ENCODE measurements at places on chromosomes 3 and 15.

GRCh38 chr3:112339134-112339533 lies 6.2 kb downstream of the CD200 start:
- H3K36me3 ChIP-seq = no peaks in the 10 kb centered on the region
- peaks cover under 1% of the 10 kb centered on the region for H3K27me3 ChIP-seq
- H3K4me3 ChIP-seq = no peak overlapping the region
- H3K27ac ChIP-seq = no peak overlapping the region

DNA sequence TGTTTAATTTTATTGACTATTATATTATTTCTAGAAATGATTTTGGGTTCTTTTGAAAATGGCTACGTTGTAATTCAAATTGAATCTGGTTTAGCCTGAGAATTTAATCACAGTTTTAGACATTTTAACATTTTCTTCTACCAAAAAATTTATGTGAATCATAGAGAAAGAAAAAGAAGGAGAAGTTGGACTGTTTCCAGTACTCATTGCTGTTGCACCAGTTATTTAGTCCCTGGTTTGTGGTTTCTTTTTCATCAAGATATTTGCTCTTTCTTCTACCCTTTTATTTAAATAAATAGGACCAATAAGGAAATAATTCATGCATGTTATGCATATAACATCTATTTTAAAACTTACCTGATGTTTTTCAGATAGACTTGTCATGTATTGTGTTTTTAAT lies 1337.1 kb downstream of the ROBO1 start:
- H3K4me1 ChIP-seq = no peaks in the 10 kb centered on the region
- no peak overlapping the region for H3K4me3 ChIP-seq
- DNase-seq = no peak
- H3K36me3 ChIP-seq = no peaks in the 10 kb centered on the region

GRCh38 chr3:35305406-35305805 lies 333.9 kb upstream of the ARPP21 start:
- no peaks in the 10 kb centered on the region for H3K4me1 ChIP-seq
- no peak for DNase-seq
- H3K4me3 ChIP-seq = no peak overlapping the region
- no peaks in the 10 kb centered on the region for H3K36me3 ChIP-seq

GRCh38 chr3:169965562-169966427 lies 812 bp upstream of the SEC62 start:
- no peaks in the 10 kb centered on the region for H3K27me3 ChIP-seq
- H3K4me3 ChIP-seq = peak overlapping the region; percentile 82
- no peak for DNase-seq

- DNase-seq = no peak
- H3K27ac ChIP-seq = no peak overlapping the region
- H3K27me3 ChIP-seq = no peaks in the 10 kb centered on the region
- no peaks in the 10 kb centered on the region for H3K36me3 ChIP-seq
- H3K4me3 ChIP-seq = no peak overlapping the region
These were observed 3.8 kb downstream of the LMOD3 start for GRCh38 chr3:69118555-69118954.

- DNase-seq = no peak
- no peaks in the 10 kb centered on the region for H3K36me3 ChIP-seq
- no peaks in the 10 kb centered on the region for H3K4me1 ChIP-seq
- H3K4me3 ChIP-seq = no peak overlapping the region
- H3K27me3 ChIP-seq = no peaks in the 10 kb centered on the region
These were observed 28.5 kb downstream of the UBE2E1 start for GRCh38 chr3:23834082-23834870.

- H3K4me1 ChIP-seq = no peaks in the 10 kb centered on the region
- H3K27ac ChIP-seq = no peak overlapping the region
- H3K36me3 ChIP-seq = no peaks in the 10 kb centered on the region
These were observed 27.8 kb downstream of the RBPMS2 start for GRCh38 chr15:64747578-64747977.

DNA sequence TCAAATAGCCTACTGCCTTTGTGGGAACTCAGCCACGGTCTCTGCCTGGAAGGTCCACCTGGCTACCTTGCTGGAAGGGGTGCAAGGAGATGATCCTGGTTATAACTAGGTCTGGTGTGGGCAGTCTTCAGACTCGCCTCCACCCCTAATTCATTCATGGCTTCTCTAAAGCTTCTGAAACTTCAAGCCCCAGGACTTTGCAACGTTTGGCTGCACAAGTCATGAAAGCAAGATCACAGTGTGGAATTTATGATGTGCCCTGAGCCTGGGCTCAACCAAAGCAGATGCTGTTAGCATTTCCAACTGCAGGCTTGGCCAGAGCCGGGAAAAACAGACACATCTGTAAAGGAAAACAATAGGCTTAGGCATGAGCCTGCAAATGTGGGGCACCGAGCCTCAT lies 200.4 kb upstream of the WNT5A start:
- H3K27ac ChIP-seq = no peak overlapping the region
- no peaks in the 10 kb centered on the region for H3K36me3 ChIP-seq
- no peaks in the 10 kb centered on the region for H3K27me3 ChIP-seq
- no peak overlapping the region for H3K4me3 ChIP-seq

GRCh38 chr15:34799149-34800101 lies 4.1 kb upstream of the ACTC1 start:
- no peak for DNase-seq
- H3K36me3 ChIP-seq = no peaks in the 10 kb centered on the region
- H3K27me3 ChIP-seq = peaks cover 40% of the 10 kb centered on the region
- no peak overlapping the region for H3K4me3 ChIP-seq
- no peaks in the 10 kb centered on the region for H3K4me1 ChIP-seq

- H3K36me3 ChIP-seq = no peaks in the 10 kb centered on the region
- no peak overlapping the region for H3K4me3 ChIP-seq
- peaks cover 29% of the 10 kb centered on the region for H3K4me1 ChIP-seq
- no peaks in the 10 kb centered on the region for H3K27me3 ChIP-seq
These were observed 8.4 kb upstream of the RTP3 start for GRCh38 chr3:46489381-46489780.

DNA sequence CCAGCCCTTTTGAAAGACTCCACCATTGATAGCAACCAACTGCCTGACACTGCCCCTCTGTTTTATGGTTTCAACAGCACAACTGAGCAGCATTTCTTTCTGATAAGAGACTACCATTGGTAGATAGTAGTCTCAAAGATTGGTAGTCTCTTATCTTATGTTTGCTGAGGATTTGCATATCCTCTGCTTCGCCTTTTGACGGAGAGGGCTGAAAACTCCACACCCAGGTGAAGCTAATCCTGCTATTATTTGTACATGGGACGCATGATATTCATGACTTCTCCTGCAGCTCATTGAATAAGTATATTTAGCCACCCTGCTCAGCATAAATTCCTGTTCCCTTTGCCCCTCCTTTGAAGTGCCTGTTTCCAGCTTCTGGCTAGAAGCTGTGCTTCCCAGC lies 119.4 kb upstream of the STRIT1 start:
- H3K27ac ChIP-seq = no peak overlapping the region
- no peaks in the 10 kb centered on the region for H3K36me3 ChIP-seq
- H3K4me3 ChIP-seq = no peak overlapping the region

DNA sequence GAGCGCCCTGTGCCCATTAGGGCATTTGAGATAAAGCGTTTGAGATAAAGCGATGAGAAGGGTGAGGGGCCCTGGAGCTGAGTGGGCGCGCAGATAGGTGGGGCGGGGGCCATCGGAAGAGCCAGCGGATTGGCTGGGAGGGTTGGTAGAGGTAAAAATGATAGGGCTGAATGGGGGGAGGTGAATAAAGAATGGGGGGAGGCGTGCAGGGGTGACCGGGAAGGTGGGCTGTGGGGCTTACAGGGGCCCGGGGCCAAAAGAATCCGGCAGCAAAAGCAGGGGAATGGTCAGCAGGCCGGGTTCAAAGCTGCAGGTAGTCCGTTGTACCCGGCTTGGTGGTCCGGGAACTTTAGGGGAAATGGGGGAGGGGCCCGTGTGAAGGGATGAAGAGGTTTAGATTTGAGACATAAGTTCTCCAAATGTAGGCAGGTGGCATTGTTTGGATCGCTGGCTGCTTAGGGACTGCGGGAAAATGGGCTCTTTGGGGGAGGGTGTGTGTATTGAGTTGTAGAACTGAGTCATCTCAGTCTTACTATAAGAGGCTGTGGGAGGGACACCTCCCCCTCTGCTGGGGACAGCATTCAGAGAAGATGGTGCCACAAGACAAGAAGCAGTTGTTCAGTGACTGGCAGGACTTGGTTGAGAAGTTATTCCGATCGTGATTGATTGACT lies 610 bp downstream of the ARID3B start:
- H3K4me1 ChIP-seq = peaks cover 16% of the 10 kb centered on the region
- H3K4me3 ChIP-seq = peak overlapping the region; percentile 97
- peak; percentile 58 for DNase-seq
- peak overlapping the region; percentile 75 for H3K27ac ChIP-seq
- no peaks in the 10 kb centered on the region for H3K36me3 ChIP-seq

DNA sequence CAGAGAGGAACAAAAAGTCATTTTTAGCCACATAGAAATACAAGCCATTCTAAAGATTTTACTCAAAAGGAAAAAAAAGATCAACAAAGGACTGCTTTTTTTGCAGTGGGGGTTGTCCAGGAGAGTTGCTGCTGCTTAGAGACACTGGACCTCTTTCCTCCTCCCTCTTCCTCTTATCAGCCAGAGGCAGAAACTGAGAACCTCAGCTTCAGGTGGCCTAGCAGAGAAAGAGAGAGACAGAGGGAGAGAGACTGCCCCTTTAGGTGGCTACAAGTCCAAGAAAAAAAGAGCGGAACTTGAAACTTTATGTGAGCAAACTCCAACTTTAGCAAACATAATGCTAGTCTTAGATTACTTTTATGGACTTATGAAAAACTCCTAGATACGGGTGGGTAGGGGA lies 54.2 kb downstream of the NPAP1 start:
- no peak overlapping the region for H3K4me3 ChIP-seq
- H3K27ac ChIP-seq = no peak overlapping the region
- H3K36me3 ChIP-seq = no peaks in the 10 kb centered on the region

DNA sequence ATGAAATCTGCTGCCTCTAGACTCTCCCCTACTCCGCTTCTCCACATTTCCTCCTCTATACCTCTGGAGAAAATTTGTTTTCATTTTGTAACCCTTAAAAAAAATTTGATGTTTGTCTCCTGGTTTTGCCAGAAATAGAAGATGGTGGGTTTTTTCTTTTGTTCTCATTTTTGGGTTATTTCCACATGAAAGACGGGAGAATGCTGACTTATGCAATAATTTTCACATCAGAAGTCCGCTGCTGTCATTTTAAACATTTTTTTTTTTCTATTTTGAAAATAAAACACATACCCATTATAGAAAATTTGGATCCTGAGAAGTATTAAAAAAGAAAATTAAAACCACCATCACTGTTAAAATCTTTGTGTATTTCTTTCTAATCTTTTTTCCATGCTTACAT lies 320.8 kb upstream of the NR2E3 start:
- H3K27ac ChIP-seq = no peak overlapping the region
- DNase-seq = no peak
- no peaks in the 10 kb centered on the region for H3K27me3 ChIP-seq
- H3K4me3 ChIP-seq = no peak overlapping the region

- no peaks in the 10 kb centered on the region for H3K27me3 ChIP-seq
- H3K36me3 ChIP-seq = peaks cover 2% of the 10 kb centered on the region
- H3K4me3 ChIP-seq = no peak overlapping the region
These were observed 25.7 kb downstream of the ACKR4 start for GRCh38 chr3:132622761-132623160.

- no peaks in the 10 kb centered on the region for H3K27me3 ChIP-seq
- H3K27ac ChIP-seq = no peak overlapping the region
- H3K4me3 ChIP-seq = no peak overlapping the region
- no peaks in the 10 kb centered on the region for H3K4me1 ChIP-seq
- DNase-seq = peak; percentile 71
These were observed 50.4 kb downstream of the GPR171 start for GRCh38 chr3:151152455-151153079.

GRCh38 chr3:8768364-8769087 lies 887 bp downstream of the OXTR start:
- H3K27ac ChIP-seq = no peak overlapping the region
- no peaks in the 10 kb centered on the region for H3K36me3 ChIP-seq
- peak overlapping the region; percentile 31 for H3K4me3 ChIP-seq
- H3K4me1 ChIP-seq = no peaks in the 10 kb centered on the region
- DNase-seq = no peak

DNA sequence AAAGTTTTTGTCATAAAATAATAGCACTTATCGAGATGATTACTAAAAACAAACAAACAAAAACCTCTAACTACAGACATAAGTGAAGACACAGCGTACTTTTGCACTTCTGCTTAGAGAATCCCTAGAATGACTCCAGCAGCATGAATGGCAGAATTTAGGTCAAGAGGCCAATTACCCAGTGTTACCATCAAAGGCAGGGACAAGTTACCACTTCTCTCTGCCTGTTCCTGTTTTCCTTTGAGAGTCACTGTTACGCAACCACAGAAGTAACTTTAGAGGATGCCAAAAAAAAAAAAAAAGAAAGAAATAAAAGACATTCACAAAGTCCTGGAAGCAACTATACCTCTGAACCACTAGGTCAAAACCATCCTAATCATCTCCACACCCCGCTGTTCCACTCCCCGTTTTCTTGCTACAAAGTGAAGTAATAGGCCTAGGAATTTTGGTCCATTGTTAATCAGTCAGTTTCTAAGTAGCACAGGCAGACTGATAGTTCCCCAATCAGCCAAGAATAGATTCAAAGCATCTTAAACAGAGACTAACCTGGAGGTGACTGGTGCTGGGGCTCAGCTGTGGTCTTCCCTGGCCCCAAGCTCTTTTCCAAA lies 41.9 kb downstream of the FMN1 start:
- H3K27ac ChIP-seq = no peak overlapping the region
- H3K4me1 ChIP-seq = peaks cover 2% of the 10 kb centered on the region
- H3K4me3 ChIP-seq = no peak overlapping the region
- no peaks in the 10 kb centered on the region for H3K27me3 ChIP-seq
- H3K36me3 ChIP-seq = no peaks in the 10 kb centered on the region
- DNase-seq = no peak

DNA sequence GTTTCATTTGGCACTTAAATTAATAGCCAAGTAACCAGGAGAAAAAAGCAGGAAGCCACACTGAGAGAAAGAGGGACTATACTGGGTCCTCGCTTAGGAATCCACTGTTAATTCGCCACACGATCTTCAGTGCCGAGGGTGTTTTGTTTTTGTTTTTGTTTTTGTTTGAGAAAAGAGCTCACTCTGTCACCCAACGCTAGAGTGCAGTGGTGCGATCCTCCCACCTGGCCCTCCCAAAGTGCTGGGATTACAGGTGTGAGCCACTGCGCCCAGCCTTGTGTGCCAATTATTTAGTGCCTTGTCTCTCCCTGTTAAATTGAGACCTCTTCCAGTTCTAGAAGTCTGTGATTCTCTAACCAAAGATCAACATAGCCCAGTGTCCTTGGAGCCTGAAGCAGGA lies 53.8 kb upstream of the TPM1 start:
- no peak overlapping the region for H3K4me3 ChIP-seq
- no peak for DNase-seq
- no peak overlapping the region for H3K27ac ChIP-seq
- no peaks in the 10 kb centered on the region for H3K4me1 ChIP-seq
- H3K27me3 ChIP-seq = no peaks in the 10 kb centered on the region
- H3K36me3 ChIP-seq = no peaks in the 10 kb centered on the region
